ENCODE measurements at places on chromosomes 11 and 22. TPM values are rescaled to one million over a fixed set of nuclear protein-coding genes. Genes with fewer than 3 reads are reported as not detected.

GRCh38 chr11:25065746-25066145 lies 568.9 kb downstream of the LUZP2 start:
- DNase-seq: no peak

DNA sequence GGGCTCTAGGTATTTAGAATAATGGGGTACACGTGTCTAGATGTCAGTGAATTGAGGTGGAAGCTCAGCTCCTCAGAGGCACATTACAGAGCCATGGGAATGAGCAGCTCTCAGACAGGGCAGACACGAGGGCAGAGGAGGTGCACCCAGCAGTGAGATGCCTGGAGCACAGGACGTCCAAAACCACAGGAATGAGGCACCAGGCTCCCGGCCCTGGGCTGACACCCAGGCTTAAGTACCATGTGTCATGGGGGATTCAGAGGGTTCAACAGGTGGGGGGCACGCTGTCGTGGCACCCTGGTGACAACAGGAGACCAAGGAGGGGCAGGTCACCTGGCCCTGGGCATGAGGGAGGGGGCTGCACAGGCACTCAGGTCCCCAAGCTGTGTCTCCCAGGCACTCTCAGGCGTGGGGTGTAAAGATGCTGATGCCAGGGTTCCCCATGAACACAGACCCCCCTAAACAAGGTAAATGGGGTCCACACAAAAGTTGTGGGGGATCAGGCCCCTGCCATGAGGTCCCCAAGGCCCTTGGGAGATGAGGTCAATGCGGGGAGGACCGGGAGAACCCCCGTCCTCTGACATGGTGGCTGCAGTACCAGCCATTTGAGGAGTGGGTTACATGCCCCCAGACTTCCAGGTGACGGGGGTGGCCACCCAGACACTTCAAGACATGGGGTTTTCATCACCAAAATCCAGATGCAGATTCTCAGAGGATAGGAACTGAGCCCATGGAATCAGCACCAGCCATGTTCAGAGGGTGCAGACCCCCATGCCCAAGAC lies 5.6 kb upstream of the SYT8 start:
- DNase-seq: peak; percentile 95

GRCh38 chr22:24002851-24003250 lies 2.4 kb downstream of the GSTT4 start:
- no peak for DNase-seq

DNA sequence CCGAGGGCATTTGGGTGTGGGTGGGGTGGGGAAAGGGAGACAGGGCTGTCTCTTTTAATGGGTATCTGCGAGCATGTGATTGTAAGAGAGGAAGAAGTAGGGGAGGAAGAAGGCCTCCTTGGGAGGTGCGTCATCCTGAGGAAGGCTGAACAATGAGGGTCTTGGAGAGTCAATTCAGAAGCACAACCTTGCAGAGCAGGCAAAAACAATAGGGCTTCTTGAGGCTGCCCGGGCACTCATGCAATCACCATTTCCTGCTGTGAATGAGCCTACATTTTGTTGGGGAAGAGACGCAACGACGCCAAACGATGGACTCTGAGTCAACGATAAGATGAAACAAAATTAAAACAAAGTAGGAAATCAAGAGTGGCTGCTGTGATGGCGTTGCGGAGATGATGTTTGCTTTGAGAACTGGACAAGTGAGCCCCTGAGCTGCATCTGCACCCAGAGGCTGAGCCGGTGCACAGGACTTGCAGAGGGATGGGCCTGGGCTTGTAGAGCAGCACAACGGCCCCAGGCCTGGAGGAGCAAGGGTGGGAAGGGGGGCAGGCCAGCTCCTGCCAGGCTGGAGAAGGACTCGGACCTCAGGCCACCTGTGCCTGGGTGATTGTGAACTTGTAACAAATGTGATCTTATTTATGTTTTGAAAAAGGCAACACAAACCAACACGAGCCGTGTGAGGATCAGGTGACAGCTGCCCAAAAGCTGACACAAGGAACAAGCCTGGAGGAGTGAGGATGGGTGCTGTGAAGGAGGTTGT lies 92.3 kb upstream of the B3GAT1 start:
- DNase-seq: peak; percentile 61

- peak; percentile 69 for DNase-seq
These were observed 4.4 kb downstream of the IFT27 start for GRCh38 chr22:36771356-36772063.

GRCh38 chr11:95414217-95414616 lies 183.2 kb upstream of the SESN3 start:
- DNase-seq: no peak

GRCh38 chr22:33920197-33920540 lies at the start of gene LARGE1:
Gene LARGE1, minus strand, starts transcription at chr22:33920476.
- DNase-seq: no peak

DNA sequence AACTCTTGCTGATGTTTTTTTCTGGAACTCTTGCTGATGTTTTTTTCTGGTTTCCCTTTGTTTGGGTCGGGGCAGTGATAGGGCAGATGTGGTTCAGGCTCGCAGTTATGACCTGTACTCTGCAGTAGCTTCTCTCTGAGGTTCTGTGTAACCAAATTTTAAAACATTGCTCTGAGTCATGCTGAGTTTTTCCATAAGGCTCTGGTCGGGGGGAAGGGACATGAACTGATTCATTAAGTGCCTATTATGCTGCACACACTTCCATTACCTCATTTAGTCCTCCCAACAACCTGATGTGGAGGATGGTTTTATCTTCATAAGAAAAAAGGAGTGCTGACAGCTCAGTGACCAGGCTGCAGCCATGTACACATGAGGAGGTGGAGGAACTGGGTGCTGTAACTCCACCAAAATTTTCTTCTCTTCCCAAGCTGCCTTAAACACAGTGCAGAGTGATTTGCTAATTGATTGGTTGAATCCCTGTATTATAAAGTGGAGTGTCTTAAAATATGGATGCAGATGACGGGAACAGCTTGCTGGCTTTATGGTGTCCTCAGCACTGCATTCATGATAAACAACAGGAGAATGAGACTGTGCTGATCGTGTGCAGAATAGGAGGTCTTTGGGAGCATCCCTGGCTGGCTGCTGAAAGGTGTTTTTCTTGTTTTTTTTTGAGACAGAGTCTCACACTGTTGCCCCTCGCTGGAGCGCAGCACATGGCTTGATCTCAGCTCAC lies 19.1 kb downstream of the TNRC6B start:
- no peak for DNase-seq

DNA sequence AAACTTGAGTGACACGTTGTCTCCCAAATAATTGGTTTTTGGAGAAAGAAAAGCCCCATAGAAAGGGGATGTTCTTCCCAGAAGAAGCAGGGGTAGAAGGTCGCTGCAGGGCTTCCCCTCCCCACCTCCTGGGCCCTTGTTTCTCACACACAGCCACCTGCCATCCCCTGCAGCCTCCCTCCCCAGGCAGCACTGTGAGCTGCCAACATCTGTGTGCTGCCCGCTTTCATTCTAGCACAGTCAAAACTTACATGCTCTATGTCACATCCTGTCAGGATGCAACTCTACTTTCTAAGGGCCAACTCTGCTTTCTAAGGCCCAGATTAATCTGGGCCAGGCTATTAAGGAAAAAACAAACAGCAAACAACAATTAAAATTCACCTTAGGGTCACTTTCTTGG lies 309.4 kb upstream of the ZC3H12C start:
- DNase-seq: no peak

GRCh38 chr11:12331239-12331874 lies 46.0 kb upstream of the PARVA start:
- no peak for DNase-seq

DNA sequence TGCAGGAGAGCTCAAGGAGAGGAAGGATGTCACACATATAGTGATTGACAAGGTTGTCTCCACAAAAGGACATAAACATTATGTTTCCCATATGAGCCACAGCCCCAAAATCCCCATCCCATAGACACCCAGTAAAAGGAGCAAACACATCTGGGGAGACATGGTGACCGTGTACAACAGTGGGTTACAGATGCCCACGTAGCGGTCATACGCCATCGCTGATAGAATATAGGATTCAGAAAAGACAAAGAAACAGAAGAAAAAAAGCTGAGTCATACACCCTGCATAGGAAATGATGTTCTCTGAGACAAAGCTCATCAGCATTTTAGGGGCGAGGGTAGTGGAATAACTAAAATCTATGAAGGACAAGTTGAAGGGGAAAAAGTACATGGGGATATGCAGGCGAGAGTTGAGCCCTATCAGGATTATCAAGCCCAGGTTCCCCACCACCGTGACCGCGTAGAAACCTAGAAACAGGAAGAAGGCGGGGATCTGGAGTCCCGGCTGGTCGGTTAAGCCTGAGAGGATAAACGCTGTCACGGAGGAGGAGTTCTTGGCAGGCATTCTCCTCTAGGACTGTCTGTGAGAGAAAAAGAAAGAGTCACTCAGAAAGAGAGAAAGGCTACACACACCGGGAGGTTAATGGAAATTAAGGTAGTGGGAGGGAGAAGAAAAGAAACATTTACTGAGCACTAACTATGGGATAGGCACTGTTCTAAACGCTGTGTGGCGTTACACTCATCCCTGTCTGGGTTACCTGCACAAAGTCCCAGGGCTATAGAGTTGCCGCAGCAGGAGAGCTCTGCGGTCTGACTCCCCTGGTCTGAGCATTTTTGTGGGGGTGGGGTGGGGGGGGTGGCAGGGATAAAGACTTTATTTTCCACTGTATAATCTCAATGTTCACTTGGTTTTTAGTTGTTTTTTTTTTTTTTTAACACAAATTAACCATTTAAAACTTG lies 36.1 kb upstream of the OR8B8 start:
- no peak for DNase-seq

- no peak for DNase-seq
These were observed 17.7 kb downstream of the APLP2 start for GRCh38 chr11:130087294-130087926.

GRCh38 chr11:69008737-69009440 lies 4.2 kb downstream of the MRGPRF start:
- DNase-seq: peak; percentile 96

- DNase-seq: no peak
These were observed 123.4 kb downstream of the SWAP70 start for GRCh38 chr11:9787260-9787659.

DNA sequence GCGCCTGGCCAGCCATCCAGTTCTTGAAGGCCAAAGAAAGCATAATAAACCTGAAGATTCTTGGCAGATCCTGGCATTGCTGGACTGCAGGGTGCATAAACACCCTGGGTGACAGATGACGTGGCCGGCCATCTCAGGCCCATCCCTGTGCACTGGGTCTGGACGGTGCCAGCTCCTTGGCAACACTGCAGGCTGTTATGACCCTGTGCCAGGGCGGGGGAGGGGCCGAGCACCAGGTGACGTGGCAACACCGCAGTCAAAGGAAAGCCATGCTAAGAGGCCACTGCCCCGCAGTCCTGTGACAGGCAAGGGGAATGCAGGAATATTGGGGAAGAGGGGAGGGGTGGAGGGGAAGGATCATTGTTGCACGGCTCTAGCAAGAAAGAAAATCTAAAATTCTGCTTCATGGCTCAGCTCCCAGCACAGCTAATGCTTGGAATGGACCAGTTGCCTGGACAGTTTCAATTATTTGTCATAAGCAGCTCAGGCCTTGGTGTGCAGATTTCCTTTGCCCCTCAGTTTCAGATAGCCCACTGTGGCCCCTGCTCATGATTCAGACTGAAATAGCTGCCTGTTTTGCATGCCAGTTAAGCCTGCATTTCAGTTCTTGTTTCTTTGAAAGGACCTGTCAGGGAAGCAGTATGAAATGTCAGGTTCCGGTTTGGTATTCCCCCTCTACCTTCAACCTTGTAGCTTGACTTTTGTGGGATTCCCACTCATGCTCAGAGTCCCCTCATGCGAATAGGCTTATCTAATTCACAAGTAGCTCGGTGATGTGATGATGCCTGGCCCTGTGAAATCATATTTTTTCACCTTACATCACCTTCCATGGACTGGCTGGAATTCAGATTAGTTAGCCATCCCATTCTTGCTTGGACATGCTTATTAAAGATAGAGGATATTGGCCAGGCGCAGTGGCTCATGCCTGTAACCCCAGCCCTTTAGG lies 29.7 kb upstream of the DDX6 start:
- DNase-seq: no peak

DNA sequence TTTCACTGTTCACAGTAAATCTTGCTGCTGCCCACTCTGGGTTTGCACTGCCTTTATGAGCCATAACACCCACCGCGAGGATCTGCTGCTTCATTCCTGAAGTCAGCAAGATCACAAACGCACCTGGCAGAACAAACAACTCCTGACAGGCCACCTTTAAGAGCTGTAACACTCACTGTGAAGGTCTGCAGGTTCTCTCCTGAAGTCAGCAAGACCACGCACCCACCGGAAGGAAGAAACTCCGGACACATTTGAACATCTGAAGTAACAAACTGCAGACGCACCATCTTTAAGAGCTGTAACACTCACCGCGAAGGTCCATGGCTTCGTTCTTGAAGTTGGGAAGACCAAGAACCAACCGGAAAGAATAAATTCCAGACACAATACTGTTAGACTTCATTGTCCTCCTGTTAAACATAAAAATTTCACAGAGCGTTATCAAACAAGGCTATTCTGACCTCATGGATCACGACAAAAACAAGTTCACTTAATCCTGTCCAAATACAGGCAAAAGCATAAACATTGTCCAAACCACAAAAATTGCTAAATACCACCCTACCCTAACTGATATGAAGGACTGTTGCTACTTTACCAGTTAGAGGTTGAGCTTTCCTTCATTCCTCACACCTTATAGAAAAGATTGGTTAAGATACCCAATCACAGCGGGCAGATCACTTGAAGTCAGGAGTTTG lies 3.0 kb upstream of the CCDC117 start:
- no peak for DNase-seq

- peak; percentile 93 for DNase-seq
These were observed 6.7 kb downstream of the CAPN5 start for GRCh38 chr11:77073328-77074001.

- no peak for DNase-seq
These were observed 8.5 kb downstream of the ACAD8 start for GRCh38 chr11:134261626-134262488.

- no peak for DNase-seq
These were observed 54.9 kb upstream of the HMGXB4 start for GRCh38 chr22:35202376-35202775.

DNA sequence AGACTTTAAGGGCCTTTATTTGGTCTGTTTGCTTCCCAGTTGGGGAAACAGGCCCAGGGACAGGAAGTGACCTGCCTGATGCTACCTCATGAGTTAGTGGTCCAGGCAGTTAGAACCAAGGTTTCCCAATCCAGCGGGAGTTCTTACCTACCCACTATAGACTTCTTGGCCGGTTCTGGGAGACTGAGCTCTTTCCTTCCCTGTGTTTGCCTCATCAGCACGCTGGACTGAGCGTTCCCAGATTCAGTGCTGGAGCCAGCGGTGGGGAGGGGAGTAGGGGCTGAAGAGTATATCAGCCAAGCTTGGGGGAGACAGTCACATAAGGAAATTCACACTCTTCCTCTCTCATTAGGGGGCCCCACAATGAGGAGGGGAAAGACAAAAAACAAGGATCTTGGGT lies 27.1 kb downstream of the TIMP3 start:
- DNase-seq: no peak

The TRPM5 gene
- total RNA-seq: not detected

The SUSD2 gene
- total RNA-seq: 1.00 TPM

The PTGDR2 gene
- not detected for total RNA-seq

The NTM gene
- 92.1 TPM for total RNA-seq

The CATSPERZ gene
- 1.0 TPM for total RNA-seq

The OR52N4 gene
- not detected for total RNA-seq

The KCNK7 gene
- not detected for total RNA-seq

The OR52I2 gene
- not detected for total RNA-seq
